ENCODE measurements at places on chromosomes 16 and 17. TPM values are rescaled to one million over a fixed set of nuclear protein-coding genes. Genes with fewer than 3 reads are reported as not detected.

The FBXO39 gene
- total RNA-seq: not detected

The EPX gene
- total RNA-seq: not detected

DNA sequence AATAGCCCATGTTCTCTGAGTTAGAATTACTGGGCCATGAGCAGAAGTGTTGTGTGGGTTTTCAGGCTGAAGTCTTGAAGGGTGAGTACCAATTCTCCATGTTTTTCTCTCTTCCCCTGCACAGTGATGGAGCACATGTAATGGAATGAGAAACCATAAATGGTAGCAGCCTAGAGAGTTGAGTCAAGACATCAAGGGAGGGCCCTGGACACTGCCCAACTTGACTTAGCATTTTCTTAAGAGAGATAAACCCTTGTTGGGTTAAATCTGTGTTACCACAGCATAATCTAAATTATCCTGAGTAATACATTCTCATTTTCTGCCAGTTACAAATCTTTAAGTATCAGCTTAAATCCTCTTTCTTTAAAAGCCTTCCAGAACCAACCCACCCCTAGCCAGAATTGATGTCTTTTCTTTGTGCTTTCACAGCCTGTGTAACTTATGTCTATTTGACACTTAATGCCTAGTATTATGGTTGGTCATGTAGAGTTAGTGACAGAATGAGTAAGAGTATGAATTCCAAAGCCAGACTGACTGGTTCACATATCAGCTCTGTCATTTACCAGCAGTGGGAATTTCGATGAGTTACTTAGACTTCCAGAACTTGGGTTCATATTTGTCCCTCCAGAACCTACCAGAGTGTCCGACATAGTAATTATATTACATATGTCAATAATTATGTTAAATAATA, 27.0 kb upstream of the RGS9 start:
- DNase-seq: peak; percentile 21

The CTRB2 gene
- not detected for total RNA-seq

GRCh38 chr17:68035131-68035522, 408 bp upstream of the KPNA2 start:
- peak; percentile 96 for DNase-seq

- no peak for DNase-seq
These were observed 146.3 kb upstream of the PIRT start for GRCh38 chr17:10984220-10984619.

- no peak for DNase-seq
These were observed 8.8 kb downstream of the GPR139 start for GRCh38 chr16:20064931-20065330.

The CD2BP2 gene
- total RNA-seq: 47.1 TPM

The KRT26 gene
- total RNA-seq: not detected

DNA sequence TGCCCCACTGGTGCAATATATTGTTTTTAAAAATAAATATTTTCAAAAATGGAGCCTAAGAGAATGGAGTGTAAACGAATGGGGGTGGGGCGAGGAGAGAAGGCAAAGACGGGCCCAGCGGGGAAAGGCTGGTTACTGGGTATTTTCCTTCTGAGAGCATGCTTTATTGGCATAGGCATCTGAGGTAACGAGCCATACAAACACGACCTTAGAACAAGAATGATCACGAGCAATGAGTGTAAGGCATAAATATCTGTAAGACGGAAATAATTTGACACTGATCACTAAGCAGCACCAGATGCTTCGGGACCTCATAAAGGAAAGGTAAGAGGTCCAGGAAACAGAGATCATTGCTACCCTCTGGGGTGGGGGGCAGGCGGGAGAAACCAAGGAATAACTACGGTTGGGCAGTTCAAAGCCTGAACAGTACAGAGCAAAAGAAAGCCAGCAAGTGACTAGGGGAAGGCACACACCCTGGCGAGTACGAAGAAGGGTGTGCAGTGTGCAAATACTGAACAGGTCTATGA, 959 bp downstream of the SSH2 start:
- DNase-seq: no peak

The CSF3 gene
- 23.3 TPM for total RNA-seq

- no peak for DNase-seq
These were observed 35.3 kb downstream of the CUEDC1 start for GRCh38 chr17:57919918-57920317.

DNA sequence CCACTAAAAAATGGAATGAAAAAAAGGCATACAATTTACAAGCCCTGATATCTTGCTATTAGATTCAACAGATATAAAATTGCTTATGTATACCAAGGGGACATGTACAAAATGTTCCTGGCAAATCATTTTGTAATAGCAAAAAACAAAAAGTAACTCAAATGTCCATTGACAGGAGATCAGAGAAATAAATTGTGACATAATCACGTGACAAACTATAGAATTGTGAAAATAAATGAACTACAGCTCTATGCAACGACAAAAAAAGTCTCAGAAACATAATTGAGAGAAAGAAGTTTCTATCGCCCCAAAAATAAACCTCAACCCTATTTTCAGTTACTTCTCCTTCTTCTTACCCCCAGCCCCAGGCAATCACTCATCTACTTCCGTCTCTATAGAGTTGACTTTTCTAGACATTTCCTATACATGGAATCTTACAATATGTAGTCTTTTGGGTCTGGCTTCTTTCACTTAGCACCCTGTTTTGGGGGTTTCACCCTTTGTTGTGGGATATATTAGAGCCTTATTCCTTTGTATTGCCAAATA, 12.1 kb upstream of the ACE start:
- DNase-seq: no peak

The GNG13 gene
- not detected for total RNA-seq

DNA sequence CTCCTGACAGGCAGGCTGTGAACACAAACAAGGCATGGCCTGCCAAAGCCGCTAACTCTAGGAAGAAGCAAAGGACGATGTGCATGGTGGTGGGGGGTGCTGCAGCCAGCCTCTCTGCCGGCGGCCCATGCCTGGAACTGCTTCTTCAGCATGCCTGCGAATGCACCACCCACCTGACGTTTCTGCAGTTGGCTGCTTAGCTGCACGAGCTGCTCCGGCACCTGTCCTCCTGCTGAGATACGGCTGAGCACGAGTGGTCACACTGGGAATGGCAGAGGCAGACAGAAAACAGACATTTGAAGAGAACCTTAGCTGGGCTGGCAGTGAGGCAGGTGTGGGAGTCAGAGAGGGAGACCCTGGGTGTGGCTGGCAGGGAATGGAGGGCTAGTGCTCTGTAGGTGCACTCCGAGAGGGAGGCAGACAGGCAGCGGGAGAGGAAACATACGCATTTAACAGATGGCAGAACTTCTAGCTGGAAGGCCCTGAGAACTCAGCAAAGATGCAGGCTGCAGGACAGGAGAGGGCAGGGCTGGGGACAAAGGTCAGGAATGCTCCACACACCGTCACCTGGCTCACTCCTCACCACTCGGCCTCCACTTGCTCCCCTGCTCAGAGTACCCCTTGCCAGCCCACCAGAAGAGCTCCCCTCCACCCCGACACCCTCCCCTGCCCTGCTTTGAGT, 5.2 kb downstream of the FLCN start:
- peak; percentile 40 for DNase-seq

GRCh38 chr16:20859229-20859628, 40.9 kb downstream of the DCUN1D3 start:
- DNase-seq: no peak

DNA sequence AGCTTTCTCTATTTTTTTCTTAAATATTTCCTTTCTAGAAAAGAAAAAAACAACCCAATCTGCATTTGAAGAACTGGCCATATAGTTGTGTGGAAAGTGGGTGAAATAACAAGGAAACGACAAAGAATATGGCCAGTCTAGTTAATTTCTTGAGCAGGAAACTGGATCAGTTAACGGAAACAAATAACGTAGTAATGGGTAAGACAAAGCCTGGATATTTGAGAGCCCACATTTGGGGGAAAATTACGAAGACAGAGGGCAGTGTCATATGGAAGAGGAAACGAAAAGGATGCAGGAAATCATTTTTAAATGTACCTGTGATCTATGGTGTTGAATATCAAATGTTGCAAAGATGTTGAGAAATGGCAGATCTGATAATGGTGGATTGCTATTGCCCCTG, 78.6 kb downstream of the HS3ST3A1 start:
- DNase-seq: no peak

GRCh38 chr17:2722611-2723010, 11.0 kb upstream of the CLUH start:
- DNase-seq: no peak

The KRT34 gene
- not detected for total RNA-seq

The BEAN1 gene
- total RNA-seq: 0.41 TPM

DNA sequence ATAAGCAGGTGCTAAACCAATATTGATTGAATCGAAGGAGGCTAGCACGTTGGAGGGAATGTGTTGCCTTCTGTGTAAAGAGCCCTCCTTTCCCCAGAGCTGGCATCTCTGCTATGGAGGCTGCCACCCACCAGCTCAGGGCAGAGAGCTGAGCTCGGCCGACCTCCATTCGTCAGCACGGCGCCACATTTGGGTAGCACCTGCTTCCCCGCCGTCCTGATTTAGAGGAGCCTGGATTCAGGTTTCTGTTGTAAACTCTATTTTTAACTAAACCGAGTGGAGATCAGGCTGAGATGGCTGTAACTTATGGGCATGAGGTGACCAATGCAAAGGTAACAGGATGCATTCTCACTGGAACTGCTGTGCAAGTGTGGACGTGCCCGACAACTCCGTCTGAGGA, 172.5 kb downstream of the CCDC182 start:
- DNase-seq: no peak

GRCh38 chr17:59627770-59628171, 8.1 kb downstream of the CLTC start:
- DNase-seq: no peak

The NPIPB8 gene
- total RNA-seq: 1.8 TPM

The CDH8 gene
- total RNA-seq: 3.9 TPM

The EVI2B gene
- 17.5 TPM for total RNA-seq

GRCh38 chr16:66549284-66550131, at the start of gene TK2:
TK2 (minus strand) TSS chr16:66550122; CDS start chr16:66550061, 61 bp downstream.
- peak; percentile 80 for DNase-seq

DNA sequence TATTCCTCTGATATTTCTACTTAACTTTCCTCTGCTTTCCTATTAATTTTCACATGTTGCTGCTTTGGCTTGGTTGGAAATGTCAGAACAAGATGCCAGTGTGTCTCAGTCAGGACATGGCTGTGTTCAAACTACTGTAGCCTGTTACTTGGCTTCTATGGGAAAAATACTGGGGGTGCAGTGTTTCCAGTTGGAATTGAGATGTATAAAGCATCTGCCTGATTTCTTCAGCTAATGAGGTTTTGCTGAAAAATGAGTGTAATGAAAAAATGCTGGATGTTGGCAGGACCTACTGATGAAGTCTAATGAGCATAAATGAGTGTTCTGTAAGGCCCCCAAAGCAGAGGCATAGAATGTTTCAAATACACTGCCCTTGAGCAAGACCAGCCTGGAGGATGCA, 166.6 kb downstream of the PHKB start:
- no peak for DNase-seq

- DNase-seq: no peak
These were observed 141.2 kb downstream of the AATF start for GRCh38 chr17:37089956-37090355.

Data from sigmoid colon (tissue), 7 donors.